GM23338 (cell line): ENCODE measurements at places on chromosomes 2 and 18. TPM values are rescaled to one million over a fixed set of nuclear protein-coding genes. Genes with fewer than 3 reads are reported as not detected.

DNA sequence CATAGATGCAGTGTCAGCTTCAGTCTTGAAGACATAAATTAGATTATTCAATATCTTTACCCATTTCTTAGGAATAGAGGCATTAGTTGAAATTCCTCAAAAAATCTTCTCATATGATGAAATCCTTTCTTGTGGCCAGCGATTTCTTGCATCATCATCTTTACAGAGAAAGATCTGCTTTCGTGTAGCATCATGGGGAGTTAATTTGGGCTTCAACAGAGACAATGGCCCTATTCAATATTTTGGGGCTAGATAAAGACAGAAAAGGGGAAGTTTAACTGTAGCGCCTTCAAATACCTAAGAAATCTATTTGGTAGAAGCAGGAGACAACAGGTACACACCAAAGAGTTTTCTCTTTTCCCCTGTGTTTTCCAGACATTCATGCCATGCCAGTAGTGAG, 73.8 kb downstream of the TGFA start:
- no peaks in the 10 kb centered on the region for H3K36me3 ChIP-seq
- H3K4me1 ChIP-seq: peaks cover 7% of the 10 kb centered on the region; the same call in 1 of the 2 replicates
- H3K27ac ChIP-seq: no peak overlapping the region
- H3K4me3 ChIP-seq: no peak overlapping the region
- H3K27me3 ChIP-seq: no peaks in the 10 kb centered on the region

- H3K36me3 ChIP-seq: peaks cover 9% of the 10 kb centered on the region; the same call in 1 of the 2 replicates
- peak overlapping the region; percentile 99 for H3K27ac ChIP-seq
- H3K4me1 ChIP-seq: peaks cover 50% of the 10 kb centered on the region
- H3K4me3 ChIP-seq: peak overlapping the region; percentile 100
- no peaks in the 10 kb centered on the region for H3K27me3 ChIP-seq
- no peak for DNase-seq
These were observed 845 bp upstream of the MYCN start for GRCh38 chr2:15939556-15939853.

- no peak overlapping the region for H3K27ac ChIP-seq
- H3K36me3 ChIP-seq: no peaks in the 10 kb centered on the region
- DNase-seq: no peak
- H3K4me1 ChIP-seq: peaks cover 10% of the 10 kb centered on the region
- H3K4me3 ChIP-seq: no peak overlapping the region
These were observed 76.7 kb upstream of the PKDCC start for GRCh38 chr2:41970988-41971660.

GRCh38 chr2:230068016-230068650, 591 bp downstream of the SLC16A14 start:
- 0 out of 2 replicates have a peak, but pooled peaks cover 3% of the 10 kb centered on the region for H3K4me1 ChIP-seq
- peak; percentile 82 for DNase-seq
- H3K27ac ChIP-seq: no peak overlapping the region
- H3K36me3 ChIP-seq: no peaks in the 10 kb centered on the region
- peak overlapping the region; percentile 70 for H3K4me3 ChIP-seq

- no peak for DNase-seq
- no peak overlapping the region for H3K27ac ChIP-seq
- peaks cover 18% of the 10 kb centered on the region for H3K27me3 ChIP-seq
- peaks cover 16% of the 10 kb centered on the region for H3K4me1 ChIP-seq
- no peak overlapping the region for H3K4me3 ChIP-seq
- H3K36me3 ChIP-seq: peaks cover 21% of the 10 kb centered on the region
These were observed 2.8 kb downstream of the STAT1 start for GRCh38 chr2:191010887-191011885.

DNA sequence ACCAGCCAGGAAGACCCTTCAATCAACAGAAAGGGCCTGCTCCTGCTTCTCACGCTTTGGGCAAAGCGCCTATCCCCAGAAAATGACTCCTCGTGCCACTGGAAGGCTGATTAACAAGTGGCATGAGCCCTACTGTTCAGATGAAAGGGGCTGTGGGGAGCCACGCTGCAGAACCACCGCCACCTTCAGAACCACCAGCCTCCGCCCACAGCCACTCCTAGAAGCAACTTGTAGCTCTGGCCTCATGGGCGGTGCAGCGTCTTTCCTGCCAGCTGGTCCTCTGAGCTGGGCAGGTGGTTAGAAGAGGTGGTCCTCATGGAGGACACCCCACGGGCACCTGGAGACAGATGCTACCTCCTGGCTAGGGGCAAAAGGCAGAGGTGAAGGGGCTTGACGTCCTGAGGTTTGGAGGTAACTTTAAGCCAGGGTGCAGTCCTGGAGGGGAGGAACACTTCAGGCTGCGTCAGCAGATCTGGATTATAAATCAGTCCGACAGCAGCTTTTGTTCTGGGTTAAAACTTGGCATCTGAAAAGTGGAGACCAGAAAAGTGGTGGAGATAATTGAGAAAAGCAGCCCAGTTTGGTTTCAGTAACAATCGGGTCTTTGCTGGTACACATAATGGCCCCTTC, 861 bp upstream of the SEMA4C start:
- peak; percentile 34 for DNase-seq
- no peak overlapping the region for H3K27ac ChIP-seq
- H3K4me1 ChIP-seq: peaks cover 48% of the 10 kb centered on the region
- no peaks in the 10 kb centered on the region for H3K27me3 ChIP-seq

IL36A gene
- polyA plus RNA-seq: not detected in 2 replicates
